ENCODE measurements at places on chromosomes 3 and 15.

DNA sequence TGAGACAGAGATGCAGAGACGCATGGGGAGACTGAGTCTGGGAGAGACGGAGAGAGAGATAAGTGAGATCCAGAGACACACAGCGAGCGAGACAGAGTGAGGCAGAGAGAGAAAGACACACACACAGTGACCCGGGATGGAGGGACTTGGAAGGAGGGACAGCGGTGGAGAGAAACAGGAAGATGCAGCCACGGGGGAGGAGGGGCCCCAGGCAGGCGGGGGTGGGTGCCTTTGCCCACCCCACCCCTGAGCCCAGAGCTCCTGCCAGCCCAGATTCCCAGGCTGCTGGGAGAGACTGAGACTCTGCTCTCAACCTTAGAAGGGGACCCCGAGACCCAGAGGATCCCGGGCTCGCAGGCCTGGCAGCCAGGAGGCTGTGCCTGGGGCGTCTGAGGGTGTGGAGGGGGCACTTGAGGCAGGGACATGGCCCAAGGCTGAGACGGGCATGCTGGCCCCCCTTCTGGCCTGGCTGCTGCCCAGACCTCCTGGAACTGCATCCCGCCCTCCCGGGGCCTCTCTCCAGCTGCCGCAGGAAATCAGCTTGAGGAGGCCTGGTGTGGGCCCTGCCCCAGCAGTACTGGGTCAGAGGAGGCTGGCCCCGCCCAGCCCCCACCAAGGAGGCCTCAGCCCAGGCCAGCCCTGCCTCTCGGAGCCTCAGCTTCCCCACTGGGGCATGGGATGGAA, 18.1 kb downstream of the H1-8 start:
- DNase-seq = no peak

DNA sequence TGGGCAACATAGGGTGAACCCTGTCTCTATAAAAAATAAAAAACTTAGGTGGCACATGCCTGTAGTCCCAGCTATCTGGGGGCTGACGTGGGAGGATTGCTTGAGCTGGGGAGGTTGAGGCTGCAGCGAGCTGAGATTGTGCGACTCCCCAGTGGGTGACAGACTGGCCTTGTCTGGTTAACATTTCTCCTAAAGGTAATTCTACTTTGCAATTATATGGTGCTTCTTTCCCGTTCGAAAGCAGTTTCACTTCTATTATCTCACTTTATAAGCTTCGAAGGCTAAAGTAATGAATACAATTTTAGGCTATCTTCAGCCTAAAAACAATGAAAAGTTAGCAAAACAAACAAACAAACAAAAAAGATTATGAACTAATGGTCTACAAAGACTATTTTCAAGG, 35.3 kb downstream of the COMMD2 start:
- no peak for DNase-seq

DNA sequence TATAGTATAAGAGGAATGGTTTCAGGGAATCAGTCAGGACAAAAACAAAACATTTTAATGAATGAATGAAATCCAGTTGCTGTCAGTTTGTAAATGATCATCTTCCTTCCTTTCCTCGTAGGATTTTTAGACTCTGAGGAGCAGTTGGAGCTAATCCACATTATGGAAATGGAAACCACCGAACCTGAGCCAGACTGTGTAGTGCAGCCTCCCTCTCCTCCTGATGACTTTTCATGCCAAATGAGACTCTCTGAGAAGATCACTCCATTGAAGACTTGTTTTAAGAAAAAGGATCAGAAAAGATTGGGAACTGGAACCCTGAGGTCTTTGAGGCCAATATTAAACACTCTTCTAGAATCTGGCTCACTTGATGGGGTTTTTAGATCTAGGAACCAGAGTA, 3.1 kb downstream of the TIPARP start:
- DNase-seq = no peak

DNA sequence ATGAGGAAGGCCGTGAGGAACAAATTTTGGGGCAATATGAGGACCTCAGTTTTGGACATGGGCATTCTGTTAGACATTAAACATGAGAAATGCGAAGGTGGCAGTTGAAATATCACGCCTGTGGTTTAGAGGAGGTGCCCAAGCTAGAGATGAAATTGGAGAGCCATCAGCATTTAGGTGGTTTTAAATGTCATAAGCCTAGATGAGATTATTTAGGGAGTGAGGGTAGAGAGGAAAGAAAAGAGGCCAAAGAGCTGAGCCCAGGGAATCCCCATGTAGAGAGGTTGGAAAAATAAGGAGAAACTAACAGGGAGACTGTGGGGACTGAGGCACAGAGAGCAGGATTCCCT, 14.9 kb downstream of the RTP1 start:
- DNase-seq = no peak

GRCh38 chr3:183914856-183915255, 30.2 kb upstream of the PARL start:
- no peak for DNase-seq

DNA sequence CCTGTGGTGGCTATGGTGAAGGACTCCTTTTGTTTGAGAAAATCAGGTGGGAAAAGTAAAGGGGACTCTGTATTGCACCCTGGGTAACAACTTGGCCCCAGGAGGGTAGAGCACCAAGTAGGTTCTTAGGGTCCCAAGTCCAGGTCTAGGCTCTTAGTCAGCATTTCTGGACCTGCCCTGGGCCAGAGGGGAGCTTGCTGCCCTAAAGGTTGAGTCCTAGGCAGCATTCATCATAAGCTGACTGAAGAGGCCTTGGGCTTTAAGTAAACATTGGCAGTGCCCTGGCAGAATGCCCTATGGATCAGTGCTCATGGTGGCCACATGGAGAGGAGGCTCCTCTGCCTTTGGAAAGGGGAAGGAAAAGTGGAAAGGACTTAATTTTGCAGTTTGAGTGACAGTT, 268.5 kb upstream of the CTNNB1 start:
- no peak for DNase-seq

DNA sequence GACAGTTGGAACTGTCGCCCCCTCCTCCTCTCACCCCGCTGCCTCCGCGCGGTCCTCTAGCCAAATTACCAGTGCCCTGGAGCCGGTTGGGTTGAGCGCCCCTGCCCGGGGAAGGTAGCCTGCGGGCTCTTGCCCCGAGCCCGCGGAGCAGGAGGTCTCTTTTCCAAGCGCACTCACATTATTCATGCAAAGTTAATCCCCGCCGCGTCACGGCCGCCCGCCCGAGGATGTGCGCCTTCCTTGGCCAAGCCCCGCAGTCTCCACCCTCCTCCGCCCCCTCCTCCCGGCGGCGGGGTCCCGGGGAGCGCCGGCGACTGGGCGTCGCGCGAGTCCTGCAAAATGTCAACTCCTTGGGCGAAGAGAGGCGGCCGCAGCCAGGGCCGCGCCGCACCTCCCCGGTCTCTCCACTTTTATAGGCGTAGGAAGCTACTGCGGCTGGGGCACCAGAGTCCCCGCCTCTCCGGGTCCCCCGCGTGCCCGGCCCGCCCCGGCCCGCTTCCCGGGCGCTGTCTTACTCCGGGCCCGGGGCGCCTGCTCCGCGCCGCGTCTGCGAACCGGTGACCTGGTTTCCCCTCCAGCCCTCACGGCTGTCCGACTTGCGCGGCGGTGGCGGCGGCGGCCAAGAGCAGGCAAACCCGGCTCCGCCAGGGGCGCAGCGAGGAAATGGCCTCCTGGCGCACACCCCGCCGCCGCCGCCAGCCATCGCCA, at the start of gene THRB:
TSS of gene THRB (minus strand) at position 233 of the 708 bp plus-strand sequence.
- DNase-seq = no peak

GRCh38 chr3:190024912-190025311, 95.8 kb downstream of the P3H2 start:
- DNase-seq = no peak
